ENCODE measurements at places on chromosomes 6 and 20. TPM values are rescaled to one million over a fixed set of nuclear protein-coding genes. Genes with fewer than 3 reads are reported as not detected.
A peak's percentile ranks its signal among the peaks of the same experiment; 100 is the strongest.

Gene CRISP3
- total RNA-seq = not detected

Gene STK35
- total RNA-seq = 15.2 TPM

- no peak overlapping the region for H3K27ac ChIP-seq
- H3K4me1 ChIP-seq = no peaks in the 10 kb centered on the region
- H3K36me3 ChIP-seq = no peaks in the 10 kb centered on the region
- peaks cover 76% of the 10 kb centered on the region for H3K27me3 ChIP-seq
Measured at GRCh38 chr6:108175592-108176279, 9.9 kb downstream of the NR2E1 start.

Gene MCHR2
- not detected for total RNA-seq

DNA sequence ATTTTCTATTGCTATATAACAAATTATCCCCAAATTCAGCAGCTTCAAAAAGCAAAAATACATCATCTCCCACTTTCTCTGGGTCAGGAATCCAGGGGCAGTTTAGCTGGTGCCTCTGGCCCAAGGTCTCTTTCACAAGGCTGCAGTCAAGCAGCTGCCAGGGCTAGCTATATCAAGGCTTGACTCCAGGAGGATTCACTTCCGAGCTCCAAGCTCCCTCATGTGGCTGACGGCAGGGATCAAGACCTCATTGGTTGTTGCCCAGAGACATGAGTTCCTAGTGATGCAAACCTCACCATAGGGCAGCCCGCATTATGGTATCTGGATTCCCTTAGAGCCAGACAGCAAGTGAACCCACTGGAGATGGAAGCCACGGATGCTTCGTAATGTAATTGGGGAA is 1.3 kb upstream of the VNN1 start:
- H3K27ac ChIP-seq = no peak overlapping the region
- peaks cover 8% of the 10 kb centered on the region for H3K4me1 ChIP-seq
- H3K36me3 ChIP-seq = no peaks in the 10 kb centered on the region

Gene C20orf141
- total RNA-seq = not detected

Gene OR2J3
- total RNA-seq = not detected

- peaks cover 20% of the 10 kb centered on the region for H3K27me3 ChIP-seq
- no peak for DNase-seq
- H3K27ac ChIP-seq = no peak overlapping the region
- H3K4me1 ChIP-seq = no peaks in the 10 kb centered on the region
- no peak overlapping the region for H3K4me3 ChIP-seq
Measured at GRCh38 chr6:39061182-39061581, 12.6 kb downstream of the GLP1R start.

DNA sequence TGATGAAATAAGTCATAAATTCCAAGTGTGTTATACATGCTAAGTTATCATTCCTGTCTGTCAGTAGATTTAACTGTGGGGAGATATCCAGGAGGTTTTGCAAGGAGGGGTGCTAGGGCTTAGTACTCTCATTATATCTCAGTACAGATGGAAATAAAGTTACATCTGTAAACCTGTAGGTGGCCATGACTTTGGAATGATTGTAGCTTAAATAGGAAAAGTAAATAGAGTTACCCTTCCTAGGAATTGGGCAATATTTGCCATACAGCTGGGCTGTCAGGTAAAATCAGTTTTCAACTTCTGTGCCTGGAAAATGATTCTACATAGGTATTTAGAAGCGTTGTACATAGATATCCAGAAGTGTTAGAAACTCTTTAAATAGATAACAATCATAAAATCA is 19.8 kb upstream of the TGM3 start:
- no peak for DNase-seq
- no peak overlapping the region for H3K27ac ChIP-seq
- H3K4me1 ChIP-seq = no peaks in the 10 kb centered on the region
- H3K27me3 ChIP-seq = peaks cover 7% of the 10 kb centered on the region

DNA sequence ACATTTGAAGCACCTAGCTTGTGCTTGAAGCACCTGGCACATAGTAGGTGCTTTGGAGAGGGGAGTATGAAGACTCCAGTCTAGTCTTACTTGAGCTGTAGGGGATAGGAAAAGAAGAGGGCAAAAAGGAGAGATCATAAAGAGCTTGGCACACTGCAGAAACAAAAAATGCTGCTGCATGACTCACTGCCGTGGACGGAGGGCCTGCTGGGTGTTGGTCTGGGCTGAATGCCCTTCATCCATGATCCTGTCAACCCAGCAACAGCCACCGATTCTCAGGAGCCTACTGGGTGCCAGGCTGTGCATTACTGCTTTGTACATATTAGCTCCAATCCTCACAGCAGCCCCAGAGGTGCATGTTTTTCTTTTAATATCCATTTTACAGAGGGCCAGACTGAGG is 6.0 kb downstream of the PDYN start:
- no peak overlapping the region for H3K27ac ChIP-seq
- DNase-seq = peak; percentile 10
- no peak overlapping the region for H3K4me3 ChIP-seq
- H3K27me3 ChIP-seq = peaks cover 46% of the 10 kb centered on the region
- no peaks in the 10 kb centered on the region for H3K36me3 ChIP-seq

Gene RAET1L
- total RNA-seq = not detected

- peaks cover 37% of the 10 kb centered on the region for H3K4me1 ChIP-seq
- H3K4me3 ChIP-seq = peak overlapping the region; percentile 67
- peaks cover 1% of the 10 kb centered on the region for H3K27me3 ChIP-seq
- DNase-seq = peak; percentile 76
- H3K27ac ChIP-seq = peak overlapping the region; percentile 74
Measured at GRCh38 chr6:151004383-151005024, 139.0 kb downstream of the MTHFD1L start.

- H3K27me3 ChIP-seq = peaks cover 3% of the 10 kb centered on the region
- H3K27ac ChIP-seq = no peak overlapping the region
- DNase-seq = peak; percentile 70
- H3K4me3 ChIP-seq = no peak overlapping the region
Measured at GRCh38 chr6:126180585-126180984, 159.3 kb upstream of the CENPW start.

GRCh38 chr6:30724906-30725667 is 4.9 kb downstream of the TUBB start:
- peaks cover 25% of the 10 kb centered on the region for H3K27me3 ChIP-seq
- H3K4me3 ChIP-seq = peak overlapping the region; percentile 89
- peaks cover 53% of the 10 kb centered on the region for H3K36me3 ChIP-seq
- peak overlapping the region; percentile 91 for H3K27ac ChIP-seq
- DNase-seq = no peak

GRCh38 chr6:166520905-166521834 is 65.3 kb downstream of the RAMACL start:
- H3K4me1 ChIP-seq = peaks cover 7% of the 10 kb centered on the region
- peak; percentile 27 for DNase-seq
- no peak overlapping the region for H3K4me3 ChIP-seq
- peaks cover 3% of the 10 kb centered on the region for H3K27me3 ChIP-seq
- H3K36me3 ChIP-seq = no peaks in the 10 kb centered on the region
- no peak overlapping the region for H3K27ac ChIP-seq

Gene TINAG
- total RNA-seq = not detected

- no peaks in the 10 kb centered on the region for H3K36me3 ChIP-seq
- peak; percentile 46 for DNase-seq
- peak overlapping the region; percentile 93 for H3K27ac ChIP-seq
- H3K4me3 ChIP-seq = peak overlapping the region; percentile 83
- H3K4me1 ChIP-seq = peaks cover 56% of the 10 kb centered on the region
- no peaks in the 10 kb centered on the region for H3K27me3 ChIP-seq
Measured at GRCh38 chr6:149895048-149895590, 2.8 kb downstream of the RAET1E start.

DNA sequence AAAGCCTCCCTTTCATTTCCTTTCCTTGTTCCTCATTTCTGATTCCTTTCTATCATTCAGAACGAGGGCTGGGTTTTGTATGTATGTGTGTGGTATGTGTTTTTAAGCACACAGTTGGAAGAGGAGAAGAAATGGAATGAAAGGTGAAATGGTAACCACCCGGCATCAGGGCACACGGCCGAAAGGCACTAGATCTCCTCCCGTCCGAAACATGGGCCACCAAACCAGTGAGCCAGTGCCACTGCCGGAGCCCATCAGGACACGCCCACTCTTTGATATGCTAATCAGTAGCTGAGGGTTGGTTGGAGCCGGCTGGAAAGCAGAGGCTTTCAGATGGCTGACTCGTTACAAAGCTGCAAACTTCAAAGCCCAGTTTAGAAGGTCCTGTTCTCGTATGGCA is 228.6 kb upstream of the JARID2 start:
- H3K4me3 ChIP-seq = peak overlapping the region; percentile 40
- H3K4me1 ChIP-seq = peaks cover 12% of the 10 kb centered on the region
- no peaks in the 10 kb centered on the region for H3K36me3 ChIP-seq
- no peak overlapping the region for H3K27ac ChIP-seq
- no peak for DNase-seq
- peaks cover 25% of the 10 kb centered on the region for H3K27me3 ChIP-seq

DNA sequence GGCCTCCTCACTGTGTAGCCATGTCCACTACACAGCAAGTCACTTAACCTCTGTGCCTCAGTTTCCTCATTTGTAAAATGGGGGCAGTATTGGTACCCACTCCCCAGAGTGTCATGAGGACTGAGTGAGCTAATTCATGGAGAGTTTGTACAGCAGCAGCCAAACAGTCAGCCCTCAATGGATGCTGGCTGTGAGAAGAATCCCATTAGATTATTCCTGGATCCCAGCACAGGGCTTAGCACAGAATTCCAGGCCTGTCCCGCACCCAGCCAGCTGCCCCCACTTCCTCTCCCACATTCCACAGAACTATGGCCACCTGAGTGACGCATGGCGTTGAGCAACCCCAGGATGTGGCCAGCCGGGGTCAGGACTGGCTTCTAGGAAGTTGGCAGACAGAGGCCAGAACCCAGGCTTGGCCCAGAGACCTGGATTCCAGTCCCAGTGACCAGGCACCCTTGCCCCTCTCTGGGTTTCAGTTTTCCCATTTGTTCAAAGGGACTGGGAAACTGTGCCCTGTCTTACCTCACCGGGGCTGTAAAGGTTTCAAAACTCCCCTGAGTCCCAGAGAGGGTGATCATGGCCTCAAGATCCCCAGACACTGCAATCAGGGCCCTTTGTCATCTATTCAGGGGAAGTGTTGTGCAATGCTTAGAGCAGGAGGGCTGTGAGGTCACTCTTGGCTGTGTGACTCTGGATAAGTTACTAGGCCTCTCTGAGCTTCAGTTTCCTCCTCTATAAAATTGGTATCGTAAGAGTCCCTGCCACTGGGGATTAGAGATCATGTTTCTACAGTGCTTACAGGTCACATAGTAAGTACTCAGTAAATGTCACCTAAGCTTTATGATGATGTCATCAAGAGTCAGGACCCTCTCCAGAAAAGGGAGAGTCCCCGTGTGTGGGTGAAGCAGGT is 3.0 kb upstream of the TGM2 start:
- H3K36me3 ChIP-seq = no peaks in the 10 kb centered on the region
- peaks cover 100% of the 10 kb centered on the region for H3K4me1 ChIP-seq
- peak; percentile 82 for DNase-seq
- H3K27me3 ChIP-seq = no peaks in the 10 kb centered on the region
- peak overlapping the region; percentile 82 for H3K27ac ChIP-seq
- peak overlapping the region; percentile 53 for H3K4me3 ChIP-seq

Gene LY86
- not detected for total RNA-seq

- peaks cover 14% of the 10 kb centered on the region for H3K27me3 ChIP-seq
- peaks cover 7% of the 10 kb centered on the region for H3K36me3 ChIP-seq
- no peak overlapping the region for H3K27ac ChIP-seq
- peaks cover 42% of the 10 kb centered on the region for H3K4me1 ChIP-seq
- DNase-seq = no peak
Measured at GRCh38 chr6:37665304-37665703, 32.4 kb downstream of the MDGA1 start.

DNA sequence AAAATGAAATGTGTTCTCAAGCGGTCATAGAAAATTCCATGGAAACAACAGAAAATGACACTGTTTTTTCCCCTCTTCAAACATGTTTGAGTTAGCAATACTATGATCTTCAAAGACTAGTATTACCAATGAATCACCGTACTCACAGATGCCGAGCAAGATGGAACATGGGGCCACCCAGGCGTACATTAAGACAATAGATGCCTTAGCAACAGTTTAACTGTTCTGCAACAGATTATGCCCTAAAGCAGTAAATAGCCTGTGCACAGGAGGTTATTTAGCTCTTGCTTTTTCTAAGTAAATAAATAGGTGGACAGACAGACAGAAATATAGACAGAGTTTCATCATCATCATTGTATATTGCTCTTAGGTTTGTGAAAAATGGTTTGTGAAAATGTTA is 284.0 kb upstream of the DEFB112 start:
- DNase-seq = no peak
- no peaks in the 10 kb centered on the region for H3K4me1 ChIP-seq
- no peaks in the 10 kb centered on the region for H3K36me3 ChIP-seq
- H3K27ac ChIP-seq = no peak overlapping the region
- no peak overlapping the region for H3K4me3 ChIP-seq
- H3K27me3 ChIP-seq = no peaks in the 10 kb centered on the region

Gene TMC2
- not detected for total RNA-seq

GRCh38 chr6:27091661-27092315 is 155.7 kb upstream of the PRSS16 start:
- DNase-seq = peak; percentile 98
- H3K27ac ChIP-seq = peak overlapping the region; percentile 66
- peaks cover 16% of the 10 kb centered on the region for H3K4me1 ChIP-seq
- no peaks in the 10 kb centered on the region for H3K36me3 ChIP-seq
- H3K27me3 ChIP-seq = no peaks in the 10 kb centered on the region

- no peak for DNase-seq
- no peak overlapping the region for H3K4me3 ChIP-seq
- H3K27me3 ChIP-seq = no peaks in the 10 kb centered on the region
- peaks cover 65% of the 10 kb centered on the region for H3K4me1 ChIP-seq
- no peaks in the 10 kb centered on the region for H3K36me3 ChIP-seq
Measured at GRCh38 chr6:138290423-138290962, 72.2 kb upstream of the PBOV1 start.

- no peak for DNase-seq
- no peak overlapping the region for H3K27ac ChIP-seq
- H3K36me3 ChIP-seq = peaks cover 66% of the 10 kb centered on the region
- H3K27me3 ChIP-seq = no peaks in the 10 kb centered on the region
- no peak overlapping the region for H3K4me3 ChIP-seq
Measured at GRCh38 chr20:25376886-25377285, 13.7 kb downstream of the ABHD12 start.
